T-helper 22 cell (primary cell): ENCODE measurements at places on chromosomes 2 and 18.

- DNase-seq = no peak
Measured at GRCh38 chr2:45889053-45889452, 237.6 kb downstream of the PRKCE start.

- DNase-seq = no peak
Measured at GRCh38 chr2:191020742-191021381, 6.9 kb upstream of the STAT1 start.

DNA sequence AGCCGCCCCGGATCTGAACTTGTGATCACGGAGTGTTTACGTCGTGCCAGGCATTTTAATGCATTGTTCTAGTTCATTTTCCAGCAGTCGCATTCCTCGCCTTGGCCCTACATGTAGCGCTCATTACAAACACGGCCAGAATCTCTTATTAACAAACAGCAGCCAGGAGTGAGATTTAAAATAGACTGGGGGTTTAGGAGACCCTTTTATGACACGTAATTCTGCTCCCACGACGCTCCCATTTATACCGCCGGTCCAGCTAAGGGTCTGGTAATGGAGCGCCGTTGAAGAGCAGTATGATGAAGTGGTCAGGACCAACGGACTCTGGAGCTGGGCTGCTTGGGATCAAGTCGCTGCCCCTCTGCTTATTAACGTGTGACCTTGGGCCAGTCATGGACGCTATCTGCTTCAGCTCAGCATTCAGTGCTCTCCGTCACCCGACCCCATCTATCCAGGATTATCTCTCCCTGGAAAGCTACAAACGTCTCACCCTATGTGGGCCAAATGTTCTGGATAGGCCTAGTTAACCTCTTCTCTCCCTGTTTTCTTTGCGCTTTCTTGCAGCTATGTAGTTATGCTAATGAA, 745 bp downstream of the MSH2 start:
- DNase-seq = no peak

DNA sequence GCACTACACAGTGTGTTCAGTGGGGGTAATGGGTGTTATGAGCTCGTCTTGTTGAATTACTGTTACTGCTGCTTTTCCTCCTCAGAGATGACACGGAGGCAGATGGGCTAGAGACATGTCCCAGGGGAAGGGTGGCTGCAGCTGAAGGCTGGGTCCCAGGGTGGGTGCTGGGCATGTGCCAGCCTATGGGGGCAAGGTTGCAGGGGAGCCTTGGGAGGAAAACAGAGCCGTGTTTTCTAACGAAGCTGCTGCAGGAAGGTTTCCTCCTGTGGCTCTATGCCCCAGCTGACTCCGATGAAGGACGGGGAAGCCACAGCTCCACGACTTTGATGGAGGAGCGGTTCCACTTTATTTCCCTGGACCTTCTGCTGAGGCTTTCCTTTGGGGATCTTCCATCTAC, 42.4 kb downstream of the ASB18 start:
- DNase-seq = no peak

- DNase-seq = no peak
Measured at GRCh38 chr2:67996772-67997527, 65.9 kb downstream of the C1D start.

DNA sequence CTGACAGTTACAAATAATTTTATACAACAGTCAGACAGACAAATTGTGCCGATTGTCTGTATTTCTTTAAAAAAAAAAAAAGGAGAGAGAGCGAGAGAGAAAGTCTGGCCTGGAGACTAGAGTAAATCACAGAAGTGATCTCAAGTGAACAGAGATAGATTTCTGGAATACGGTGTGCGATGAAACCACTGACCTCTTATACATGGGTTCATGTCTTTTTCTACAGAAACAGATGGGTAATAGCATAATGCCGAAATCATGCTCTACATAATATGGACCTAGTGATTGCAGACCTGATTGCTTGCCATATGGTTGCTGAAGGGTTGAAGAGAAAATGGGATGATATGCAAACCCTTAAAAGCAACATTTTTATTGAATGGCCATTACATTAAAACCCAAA, 403.3 kb upstream of the FANCL start:
- DNase-seq = no peak

- no peak for DNase-seq
Measured at GRCh38 chr18:14908541-14908940, 160.6 kb downstream of the ANKRD30B start.

DNA sequence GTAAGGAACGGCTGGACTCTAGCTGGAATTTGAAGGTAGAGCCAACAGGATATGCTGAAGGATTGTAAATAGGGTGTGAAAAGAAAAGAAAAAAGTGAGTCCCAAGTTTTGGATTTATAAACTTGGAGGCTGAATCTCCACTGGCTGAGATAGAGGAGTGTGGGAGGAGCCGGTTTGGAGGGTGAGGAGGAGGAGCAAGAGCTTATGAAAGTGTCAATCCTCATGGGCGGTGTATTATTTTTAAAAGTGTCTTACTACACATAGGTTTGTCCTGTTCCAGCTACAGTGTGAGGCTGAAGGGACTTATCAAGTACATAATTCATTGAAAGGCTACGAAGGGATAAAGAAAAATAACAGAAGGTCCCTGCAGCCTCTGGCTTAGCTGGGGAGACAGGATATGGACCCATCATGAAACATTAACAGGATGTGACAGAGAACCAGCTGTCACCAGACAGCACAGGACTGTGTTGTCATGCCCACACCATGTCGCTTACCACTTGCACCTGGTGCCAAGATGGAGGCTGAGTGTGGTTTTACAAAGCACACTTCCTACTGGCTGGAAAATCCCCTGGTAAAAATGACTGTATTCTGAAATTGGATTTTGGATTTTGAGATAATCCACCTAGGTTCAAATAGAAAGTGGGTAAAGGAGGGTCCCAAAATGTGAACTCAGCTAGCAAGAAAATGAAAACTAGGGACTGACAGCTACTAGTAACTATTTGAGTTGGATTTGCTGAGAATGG, 2.5 kb upstream of the MREG start:
- peak; percentile 42 for DNase-seq

GRCh38 chr2:238887616-238888015, 39.7 kb downstream of the TWIST2 start:
- no peak for DNase-seq

- DNase-seq = no peak
Measured at GRCh38 chr2:152466041-152466440, 131.1 kb downstream of the FMNL2 start.

DNA sequence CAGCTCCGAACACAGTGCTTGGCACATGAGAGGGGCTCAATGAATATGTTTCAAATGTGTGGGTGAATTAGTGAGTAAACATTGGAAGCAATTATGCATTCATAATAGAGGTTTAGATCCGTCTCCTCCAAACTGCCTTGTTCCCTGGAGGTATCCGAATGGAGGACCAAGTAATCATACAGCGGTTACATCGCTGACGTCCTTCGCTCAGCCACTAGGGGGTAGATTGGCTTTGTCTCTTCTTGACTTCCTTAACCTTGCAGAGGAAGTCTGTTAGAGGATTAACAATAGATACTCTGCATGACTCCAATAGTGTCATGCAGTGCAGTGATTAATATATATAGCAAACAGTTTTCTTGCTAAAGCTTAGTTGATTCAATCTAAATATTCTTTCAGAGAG, 517.0 kb downstream of the PTPRM start:
- no peak for DNase-seq

GRCh38 chr2:10368491-10369231, 66.0 kb downstream of the HPCAL1 start:
- DNase-seq = no peak

GRCh38 chr2:150459281-150459680, 28.2 kb downstream of the RND3 start:
- DNase-seq = no peak

GRCh38 chr2:23379220-23379695, 5.7 kb upstream of the KLHL29 start:
- no peak for DNase-seq

DNA sequence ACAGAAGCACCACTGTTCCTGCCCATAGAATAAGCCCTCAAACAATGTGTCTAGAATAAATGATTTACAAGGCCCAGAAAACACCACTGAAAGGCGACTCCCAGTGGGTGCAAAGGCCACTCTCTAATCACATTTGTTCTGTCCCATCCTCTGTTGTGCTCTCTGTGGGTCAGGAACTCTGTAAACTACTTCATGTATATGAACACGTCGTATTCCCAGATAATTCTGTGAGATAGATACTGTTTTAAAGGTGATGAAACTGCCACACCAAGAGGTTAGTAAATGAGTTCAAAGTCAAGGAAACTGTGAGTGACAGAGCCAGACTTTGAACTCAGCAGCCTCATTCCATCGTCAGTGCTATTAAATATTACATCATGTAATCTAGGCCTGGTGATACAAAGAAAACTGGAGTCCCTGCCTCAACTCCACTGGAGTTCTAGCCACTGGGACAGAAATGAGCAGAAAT, 269.7 kb upstream of the DCC start:
- no peak for DNase-seq

GRCh38 chr2:207176247-207176646, 10.5 kb upstream of the KLF7 start:
- no peak for DNase-seq

DNA sequence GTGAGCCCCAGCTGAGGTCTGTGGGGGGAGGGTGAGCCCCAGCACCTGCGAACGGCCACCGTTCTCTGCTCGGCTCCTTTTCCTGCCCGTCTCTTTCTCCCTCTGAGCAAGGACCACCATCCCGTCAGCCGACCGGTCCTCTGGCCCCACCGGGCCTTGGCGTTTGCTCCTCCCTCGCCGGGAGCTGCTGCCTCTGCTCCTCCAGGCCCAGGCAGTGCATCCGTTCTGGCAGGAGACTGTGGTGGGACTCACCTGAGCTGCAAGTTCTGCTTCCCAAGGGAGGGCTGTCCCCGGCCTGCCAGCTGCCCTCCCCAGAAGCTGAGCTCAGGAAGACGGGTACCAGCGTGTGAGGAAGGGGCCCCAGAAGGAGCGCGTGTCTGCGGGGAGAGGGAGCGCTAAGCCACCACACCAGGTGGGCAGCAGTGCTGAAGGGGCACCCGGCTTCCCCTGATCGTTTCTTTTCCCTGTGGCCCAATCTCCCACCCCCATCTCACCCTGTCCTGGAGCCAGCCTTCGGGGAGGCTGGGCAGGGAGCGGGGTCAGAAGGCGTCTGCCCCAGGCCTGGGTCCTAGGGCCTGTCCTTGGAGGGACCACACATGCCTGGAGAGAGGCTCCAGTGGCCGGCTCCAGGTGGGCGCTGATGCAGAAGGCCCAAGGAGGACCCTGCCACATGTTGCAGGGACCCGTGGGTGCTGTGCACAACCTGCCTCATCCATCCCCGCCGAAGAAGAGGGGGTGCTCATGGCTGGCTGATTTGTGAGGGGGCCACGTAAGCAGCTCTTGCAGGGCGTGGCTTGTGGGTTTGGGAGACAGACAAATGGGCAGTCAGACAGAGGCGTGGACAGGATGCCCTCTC, 2.5 kb upstream of the RTP5 start:
- DNase-seq = no peak

GRCh38 chr2:29920130-29920577, 1.2 kb downstream of the ALK start:
- DNase-seq = no peak

DNA sequence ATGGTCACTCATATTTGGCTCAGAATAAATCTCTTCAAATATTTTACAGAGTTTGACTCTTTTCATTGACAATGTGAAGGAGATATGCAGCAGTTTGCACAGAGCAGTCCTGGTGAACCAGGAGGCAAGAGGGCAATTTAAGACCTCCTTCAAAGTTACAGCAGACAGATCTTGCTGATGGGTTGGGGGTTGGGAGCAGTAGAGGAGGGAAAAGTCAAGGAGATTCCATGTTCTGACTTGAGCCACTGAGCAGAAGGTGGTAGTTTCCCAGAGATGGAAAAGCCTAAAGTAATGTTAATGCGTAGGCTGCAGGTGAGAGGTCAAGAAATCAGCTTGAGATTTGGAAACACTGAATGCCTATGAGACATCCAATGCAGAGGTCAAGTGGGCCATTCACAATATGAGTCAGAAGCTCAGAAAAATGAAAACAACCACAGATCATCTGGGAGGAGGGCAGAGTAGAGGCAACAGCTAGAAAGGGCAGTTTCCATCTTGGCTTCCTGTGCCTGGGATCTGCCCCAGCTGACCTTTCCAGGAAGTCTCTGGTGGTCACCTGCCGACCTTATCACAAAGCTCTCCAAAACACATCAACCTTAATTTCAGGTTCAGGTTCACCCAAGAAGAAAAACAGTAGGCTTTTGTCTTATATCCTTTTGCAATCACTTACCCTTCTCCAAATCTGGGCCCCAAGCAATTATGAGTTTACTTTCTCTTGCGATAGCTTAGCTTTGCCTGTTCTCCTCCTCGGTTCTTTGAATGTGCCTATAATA, 197.5 kb upstream of the ARL4C start:
- no peak for DNase-seq

GRCh38 chr2:46327627-46328026, 30.4 kb downstream of the EPAS1 start:
- no peak for DNase-seq

DNA sequence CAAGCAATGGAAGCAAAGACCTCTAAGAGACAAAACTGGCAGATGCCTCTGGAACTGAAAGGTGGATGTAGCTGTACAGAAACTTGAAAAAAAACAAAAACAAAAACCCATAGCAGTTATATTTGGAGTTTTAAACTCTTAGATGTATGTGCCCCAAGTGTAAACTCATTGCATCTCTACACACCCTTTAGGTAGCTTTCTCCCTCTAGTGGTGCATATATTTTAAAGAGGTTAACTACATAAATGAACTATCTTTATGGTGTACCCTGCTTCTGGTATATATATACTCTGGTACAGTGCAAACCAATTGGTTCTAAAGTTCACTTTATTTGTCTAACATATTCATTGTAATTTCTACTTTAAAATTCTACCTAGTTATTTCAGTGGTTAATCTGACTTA, 518.2 kb downstream of the NRXN1 start:
- no peak for DNase-seq

GRCh38 chr18:67426486-67426885, 90.0 kb downstream of the DSEL start:
- DNase-seq = no peak

GRCh38 chr2:222884805-222885424, 24.1 kb downstream of the ACSL3 start:
- DNase-seq = no peak

DNA sequence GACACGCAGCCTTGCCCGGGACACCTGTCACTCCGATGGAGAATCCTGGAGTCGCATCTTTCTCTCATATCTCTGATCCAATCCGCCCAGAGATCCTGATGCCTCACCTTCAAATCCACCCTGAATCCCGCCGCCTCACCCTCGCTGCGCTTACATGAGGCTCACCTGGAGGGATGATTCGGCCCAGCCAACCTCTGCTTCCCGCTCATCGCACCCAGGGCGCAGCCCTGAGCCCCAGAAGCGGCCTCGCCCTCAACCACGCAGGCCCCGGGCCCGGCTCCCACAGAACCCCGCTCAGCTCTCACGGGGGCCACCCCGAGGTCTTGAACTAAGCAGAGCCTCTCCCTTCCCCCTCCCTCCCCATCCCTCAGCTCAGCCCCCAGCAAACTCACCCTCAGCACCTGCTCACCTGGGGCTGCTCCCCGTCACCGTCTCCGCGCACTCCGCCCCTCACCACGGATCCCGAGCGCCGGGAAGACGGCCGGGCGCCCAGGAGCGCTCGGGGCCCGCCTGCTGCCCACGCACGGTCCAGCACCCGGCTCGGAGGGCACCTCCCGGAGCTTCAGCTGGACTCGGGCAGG, 160.0 kb downstream of the NDUFA10 start:
- no peak for DNase-seq

- DNase-seq = no peak
Measured at GRCh38 chr18:51168960-51169662, 28.4 kb downstream of the MEX3C start.
